NCI-H446 (cell line): ENCODE measurements at places on chromosomes 12 and 14.

DNA sequence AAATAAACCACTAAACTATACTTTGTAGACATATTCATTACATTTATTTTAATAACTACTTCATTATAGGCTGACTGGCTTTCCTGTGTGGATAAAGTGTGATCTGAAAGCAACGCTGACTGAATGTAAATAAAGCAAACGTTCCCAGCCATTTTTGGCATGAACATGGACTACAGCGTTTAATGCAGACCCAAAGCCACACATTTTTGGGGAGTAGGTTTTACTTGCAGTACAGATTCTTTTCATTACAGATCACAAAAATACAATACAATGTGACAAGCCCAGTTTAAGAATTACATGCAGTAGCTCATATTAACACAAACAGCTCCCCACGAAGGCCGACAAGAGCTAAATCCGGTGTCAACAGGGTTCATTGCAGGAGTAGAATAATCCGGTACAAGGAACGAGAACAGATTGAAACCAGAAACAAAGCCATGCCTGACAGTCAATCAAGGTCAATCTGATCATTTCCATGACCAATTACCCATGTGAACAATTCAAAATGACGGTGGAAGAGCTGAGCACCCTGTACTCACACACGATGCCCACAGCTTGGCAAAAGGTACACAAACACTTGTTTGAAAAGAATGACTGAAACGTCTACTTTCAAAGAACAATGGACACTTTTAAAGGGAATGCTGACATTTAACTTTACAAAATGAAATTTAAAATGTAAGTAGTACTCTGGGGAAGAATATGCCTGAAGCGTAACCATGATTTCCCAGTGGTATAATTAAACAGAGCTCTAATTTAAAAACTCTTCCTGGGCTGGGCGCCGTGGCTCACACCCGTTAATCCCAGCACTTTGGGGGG lies 5.3 kb downstream of the BAG5 start:
- no peak for DNase-seq

GRCh38 chr14:95514131-95515079 lies 2.0 kb downstream of the SYNE3 start:
- no peak for DNase-seq

- no peak for DNase-seq
These were observed 203.2 kb downstream of the ZFP36L1 start for GRCh38 chr14:68589447-68590200.

- DNase-seq: no peak
These were observed 6.6 kb downstream of the CARMIL3 start for GRCh38 chr14:24058260-24058950.

DNA sequence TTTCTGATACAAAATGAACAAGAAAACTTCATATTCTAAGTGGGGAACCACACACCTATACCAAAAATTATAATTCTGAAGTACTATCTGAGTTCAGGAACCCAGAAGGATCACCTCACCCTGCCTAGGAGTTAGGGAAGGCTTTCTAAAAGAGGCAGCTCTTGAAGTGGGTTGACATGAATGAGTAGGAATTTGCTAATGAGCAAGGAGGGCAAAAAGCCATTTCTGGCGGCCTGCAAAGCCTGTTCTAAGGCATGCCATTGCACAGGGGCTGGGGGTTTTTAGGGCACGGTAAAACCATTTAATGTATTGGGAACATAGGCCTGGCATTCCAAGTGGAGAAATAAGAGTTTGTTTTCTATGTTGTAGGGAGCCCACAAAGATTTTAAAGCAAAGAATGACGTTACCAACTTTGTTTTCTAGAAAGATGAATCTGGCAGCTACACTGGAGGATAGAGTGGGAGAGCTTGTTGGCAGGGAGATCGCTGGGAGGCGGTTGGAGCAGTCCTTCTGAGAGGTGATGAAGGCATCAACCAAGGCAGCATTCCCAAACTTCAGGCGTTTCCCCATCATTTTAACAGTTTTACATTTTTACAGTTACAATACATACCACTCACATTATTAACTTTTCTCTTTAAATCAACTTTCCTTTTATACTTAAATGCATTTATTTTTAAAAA lies 14.1 kb downstream of the IFT43 start:
- no peak for DNase-seq

- DNase-seq: no peak
These were observed 35.5 kb upstream of the RERG start for GRCh38 chr12:15256761-15257160.

GRCh38 chr12:2687058-2687457 lies 107.7 kb upstream of the FKBP4 start:
- DNase-seq: no peak

GRCh38 chr12:5201554-5202218 lies 158.0 kb downstream of the KCNA5 start:
- DNase-seq: peak; percentile 14

GRCh38 chr14:99075061-99075460 lies 196.9 kb downstream of the BCL11B start:
- no peak for DNase-seq

GRCh38 chr12:89928467-89928866 lies 219.8 kb upstream of the ATP2B1 start:
- DNase-seq: no peak

DNA sequence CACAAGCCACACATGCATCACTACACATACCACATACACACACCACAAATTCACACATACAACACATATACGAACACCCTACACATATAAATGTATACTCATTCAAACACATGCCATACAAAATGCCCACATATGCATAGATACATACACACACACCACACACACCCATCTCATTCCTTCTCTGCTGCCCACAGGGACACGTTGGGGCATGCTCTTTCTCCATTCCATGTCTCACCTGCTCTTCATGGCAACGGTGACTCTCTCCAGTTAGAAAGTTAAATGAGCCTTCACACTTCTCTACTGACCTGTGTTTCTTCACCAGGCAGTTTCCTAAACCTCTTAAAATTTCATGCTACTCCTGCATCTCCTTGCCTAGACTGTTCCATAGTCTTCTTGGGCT lies 1194.8 kb downstream of the BCL11B start:
- no peak for DNase-seq

DNA sequence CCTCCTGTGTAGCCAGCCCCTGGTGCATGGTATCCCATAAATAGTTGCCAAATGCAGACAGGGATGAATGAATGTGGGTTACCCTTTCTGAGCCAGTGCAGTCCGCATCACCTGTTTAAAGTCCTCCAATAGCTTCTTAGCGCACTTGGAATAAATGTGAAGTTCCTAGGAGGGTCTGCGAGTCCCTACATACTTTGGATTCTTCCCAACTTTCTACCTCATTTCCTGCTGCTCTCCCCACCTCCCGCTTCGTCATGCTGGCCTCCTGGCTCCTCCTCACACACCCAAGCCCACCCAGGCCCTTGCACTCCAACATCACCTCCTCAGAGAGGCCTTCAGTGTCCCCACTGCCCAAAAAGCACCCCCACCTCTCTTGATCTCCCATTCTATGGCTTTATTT lies 17.7 kb downstream of the RFX4 start:
- DNase-seq: no peak

- no peak for DNase-seq
These were observed 21.4 kb downstream of the KLRK1 start for GRCh38 chr12:10368206-10369171.

DNA sequence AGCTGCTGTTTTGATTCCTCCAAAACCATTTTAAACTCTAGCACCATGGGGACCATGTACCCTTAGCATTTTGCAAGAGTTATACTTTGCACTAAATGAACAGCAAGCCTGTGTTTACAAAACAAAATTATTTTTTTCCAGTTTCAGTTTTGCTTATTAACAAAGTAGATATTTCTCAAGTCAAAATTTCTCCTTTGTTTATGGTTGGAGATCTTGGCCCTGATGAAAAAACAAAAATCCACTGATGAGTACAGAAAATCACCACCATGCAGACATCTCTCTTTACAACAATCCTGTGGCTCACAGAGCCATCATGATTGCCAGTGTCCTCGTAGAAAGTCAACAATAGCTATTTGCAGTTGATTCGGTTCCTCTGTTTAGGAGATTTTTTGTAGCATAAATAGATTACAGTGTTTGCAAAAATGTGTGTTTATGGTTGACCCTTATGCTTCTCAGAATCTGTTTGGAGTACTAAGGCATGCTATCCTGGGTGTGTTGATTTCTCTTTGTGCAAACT lies 201.1 kb upstream of the NUDT4 start:
- no peak for DNase-seq
